Right renal cortex interstitium (tissue), 3 donors: ENCODE measurements at places on chromosomes 1 and 21. TPM values are rescaled to one million over a fixed set of nuclear protein-coding genes. Genes with fewer than 3 reads are reported as not detected.

Gene CAMK1G
- polyA plus RNA-seq: 5.6 TPM

Gene CACNA1E
- 0.79 TPM for polyA plus RNA-seq

Gene CLEC20A
- polyA plus RNA-seq: 0.37 TPM

Gene ST3GAL3
- polyA plus RNA-seq: 21.6 TPM

Gene RNF186
- polyA plus RNA-seq: 0.35 TPM

Gene S100A8
- 4.1 TPM for polyA plus RNA-seq
